ENCODE measurements at places on chromosomes 5 and 9.

DNA sequence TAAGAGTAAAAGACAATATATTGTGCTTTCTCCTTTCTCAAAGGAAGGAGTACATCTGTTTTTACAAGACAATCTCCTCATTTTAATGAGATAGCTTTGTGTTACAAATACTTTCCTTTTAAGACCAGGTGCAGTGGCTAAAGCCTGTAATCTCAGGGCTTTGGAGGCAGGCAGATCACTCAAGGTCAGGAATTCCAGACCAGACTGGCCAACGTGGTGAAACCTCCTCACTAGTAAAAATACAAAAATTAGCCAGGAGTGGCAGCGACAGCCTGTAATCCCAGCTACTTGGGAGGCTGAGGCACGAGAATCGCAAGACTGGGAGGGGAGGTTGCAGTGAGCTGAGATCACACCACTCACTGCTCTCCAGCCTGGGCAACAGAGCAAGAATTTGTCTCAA, 11.8 kb downstream of the TMEM161B start:
- no peak for DNase-seq

DNA sequence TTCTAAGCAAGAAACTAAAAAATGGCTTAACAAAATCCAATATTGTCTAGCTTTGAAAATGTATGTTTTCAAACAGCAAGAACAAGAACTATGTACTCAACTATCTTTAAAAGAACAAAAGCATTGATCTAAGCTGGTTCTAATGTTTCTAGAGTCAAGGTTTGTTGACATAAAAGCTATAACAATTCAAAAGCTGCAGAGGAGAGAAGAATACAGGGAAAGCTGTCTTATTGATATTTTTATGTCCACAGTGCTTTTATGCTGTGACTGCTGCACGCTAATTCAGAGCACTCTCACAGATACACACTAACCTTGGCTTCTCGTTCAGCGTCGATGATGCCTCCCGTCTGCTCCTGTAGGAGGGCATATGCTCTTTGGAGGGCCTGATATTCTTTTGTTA, 129.5 kb upstream of the DPYSL3 start:
- no peak for DNase-seq

- DNase-seq, result no peak
Measured at GRCh38 chr5:168600409-168600808, 21.2 kb upstream of the PANK3 start.

GRCh38 chr9:111730937-111731567, 63.7 kb downstream of the SHOC1 start:
- DNase-seq, result no peak

DNA sequence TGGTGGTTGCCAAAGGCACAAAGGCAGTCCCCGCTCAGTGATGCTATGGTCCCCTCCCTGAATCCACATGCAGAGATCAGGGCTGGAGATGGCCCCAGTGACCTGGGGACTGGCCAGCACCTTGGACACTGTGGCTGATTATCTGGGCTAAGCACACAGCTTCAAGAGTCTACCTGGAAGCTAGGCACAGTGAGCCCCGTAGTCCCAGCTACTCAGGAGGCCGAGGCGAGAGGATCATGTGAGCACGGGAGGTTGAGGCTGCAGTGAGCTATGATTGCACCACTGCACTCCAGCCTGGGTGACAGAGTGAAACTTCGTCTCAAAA, 8.3 kb upstream of the SCGB3A1 start:
- no peak for DNase-seq

DNA sequence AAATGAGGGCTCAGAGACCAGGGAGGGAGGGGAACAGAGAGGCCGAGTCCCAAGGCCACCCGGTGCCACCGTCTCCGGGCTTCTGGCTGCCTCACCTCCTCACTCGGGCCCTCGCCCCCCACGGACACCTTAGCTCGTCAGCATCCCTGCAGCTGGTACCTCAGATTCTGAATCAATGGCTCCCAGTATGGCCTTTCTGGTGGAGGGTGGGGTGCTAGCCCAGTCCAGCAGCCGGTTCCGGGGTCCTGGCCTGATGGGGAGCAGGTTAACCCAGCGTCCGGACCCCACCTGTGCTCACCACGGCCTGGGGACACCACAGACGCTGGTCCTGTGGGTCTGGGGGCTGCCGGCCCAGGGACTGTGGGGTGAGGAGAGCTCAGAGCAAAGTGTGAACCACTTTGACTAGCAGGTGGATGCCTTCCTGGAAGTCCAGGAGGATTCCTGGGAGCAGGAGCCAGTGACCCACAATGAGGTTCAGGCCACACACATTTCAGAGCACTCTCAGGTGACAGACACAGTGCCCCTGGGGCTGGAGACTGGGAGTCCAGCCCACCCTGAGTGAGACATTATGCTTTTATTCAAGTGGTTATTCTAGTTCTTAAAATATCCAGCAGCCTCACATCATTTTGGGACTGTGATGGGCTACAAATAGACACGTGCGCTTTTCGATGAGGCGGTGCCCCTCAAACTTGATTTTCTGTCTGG, 53.3 kb downstream of the AHRR start:
- DNase-seq, result no peak

DNA sequence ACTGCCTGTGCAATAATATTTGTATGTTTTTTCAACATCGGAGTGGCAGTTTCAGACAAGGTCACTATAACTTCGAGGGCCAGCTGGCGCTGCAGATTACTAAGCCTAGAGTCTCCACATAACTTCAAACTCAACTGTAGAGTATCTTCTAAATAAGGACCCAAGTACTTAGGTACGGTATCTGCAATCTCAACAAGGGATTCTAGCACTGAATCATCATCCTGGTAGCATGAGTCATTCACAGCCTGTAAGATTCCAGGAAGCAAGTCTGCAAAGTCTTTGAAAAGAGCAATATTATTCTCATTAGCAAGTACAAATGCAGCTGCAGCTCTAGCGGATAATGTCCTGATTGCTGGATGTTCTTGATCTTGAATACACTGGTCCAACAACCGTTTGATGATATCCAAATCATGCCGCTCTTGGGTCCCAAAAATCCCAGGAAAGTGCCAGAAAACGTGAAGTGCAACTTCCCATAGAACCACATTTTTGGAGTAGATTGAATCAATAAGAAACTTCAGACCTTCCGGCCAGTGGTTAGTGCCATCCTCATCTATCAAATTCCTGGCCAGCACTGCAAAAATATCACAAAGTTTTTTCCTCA, 654 bp downstream of the RANBP6 start:
- DNase-seq, result no peak

DNA sequence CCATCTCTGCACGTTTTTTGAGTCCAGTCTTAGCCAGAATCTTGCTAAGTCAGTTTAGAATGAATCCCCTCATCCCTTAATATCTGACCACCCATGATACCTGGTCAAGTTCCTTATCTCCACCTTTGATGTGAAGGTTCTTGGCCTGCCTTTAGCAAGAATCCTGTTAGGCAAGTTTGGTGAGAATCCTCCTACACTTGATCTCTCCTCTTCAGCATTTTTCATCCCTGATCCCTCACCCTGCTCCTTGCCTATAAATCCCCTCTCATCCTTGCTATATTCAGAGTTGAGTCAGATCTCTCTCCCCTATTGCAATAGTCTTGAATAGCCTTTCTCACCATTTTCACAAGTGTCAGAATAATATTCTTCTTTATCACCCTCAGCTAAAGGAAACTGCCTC, 31.0 kb downstream of the SMIM23 start:
- no peak for DNase-seq

DNA sequence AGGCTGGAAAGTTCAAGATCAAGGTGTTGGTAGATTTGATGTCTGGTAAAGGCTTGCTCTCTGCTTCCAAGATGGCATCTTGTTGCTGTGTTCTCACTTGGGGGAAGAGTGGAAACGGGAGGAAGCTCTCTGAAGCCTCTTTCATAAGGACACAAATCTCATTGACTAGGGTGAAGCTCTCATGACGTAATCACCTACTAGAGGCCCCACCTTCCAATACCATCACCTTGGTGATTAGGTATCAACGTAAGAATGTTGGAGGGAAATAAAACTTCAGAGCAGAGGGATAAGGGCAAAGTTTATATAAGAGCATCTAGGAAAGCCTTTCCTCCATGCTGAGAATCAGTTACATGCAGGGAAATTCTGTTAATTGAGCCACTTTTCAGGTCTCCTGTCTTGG, 15.4 kb upstream of the KLF9 start:
- DNase-seq, result no peak

DNA sequence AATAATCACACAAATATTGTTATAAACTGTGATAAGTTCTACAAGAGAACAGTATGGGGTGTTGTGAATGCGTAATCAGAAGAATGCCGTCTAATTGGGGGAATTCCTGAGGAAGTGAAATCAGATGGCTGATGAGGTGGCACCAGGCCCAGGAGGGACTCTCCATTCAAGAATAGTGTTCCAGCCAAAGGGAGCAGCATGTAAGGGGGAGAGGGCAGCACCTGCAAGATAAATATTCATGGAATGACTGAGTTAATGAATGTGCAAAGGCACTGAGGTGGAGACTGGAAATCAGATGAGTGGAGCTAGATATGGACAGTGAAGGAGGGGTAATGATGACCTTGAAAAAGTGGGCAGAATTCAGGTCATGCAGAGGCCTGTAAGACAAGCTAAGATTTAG, 250.6 kb downstream of the ARRDC3 start:
- DNase-seq, result no peak

DNA sequence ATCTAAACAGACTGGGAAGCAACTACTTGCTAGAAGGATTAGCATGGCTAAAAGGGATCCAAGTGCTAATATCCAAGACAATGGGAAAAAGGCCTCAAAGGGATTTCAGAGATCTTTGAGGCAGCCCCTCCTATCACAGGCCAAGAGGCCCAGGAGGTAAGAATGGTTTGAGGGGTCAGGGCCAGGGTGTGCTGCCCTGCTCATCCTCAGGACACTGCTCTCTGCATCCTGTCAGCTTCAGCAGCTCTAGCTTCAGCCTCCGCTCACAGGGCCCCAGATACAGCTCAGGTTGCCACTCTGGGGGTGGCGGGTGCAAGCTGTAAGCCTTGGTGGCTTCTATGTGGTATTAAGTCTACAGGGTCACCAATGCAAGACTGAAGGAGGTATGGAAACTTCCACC, 278.7 kb downstream of the PARP8 start:
- DNase-seq, result no peak

DNA sequence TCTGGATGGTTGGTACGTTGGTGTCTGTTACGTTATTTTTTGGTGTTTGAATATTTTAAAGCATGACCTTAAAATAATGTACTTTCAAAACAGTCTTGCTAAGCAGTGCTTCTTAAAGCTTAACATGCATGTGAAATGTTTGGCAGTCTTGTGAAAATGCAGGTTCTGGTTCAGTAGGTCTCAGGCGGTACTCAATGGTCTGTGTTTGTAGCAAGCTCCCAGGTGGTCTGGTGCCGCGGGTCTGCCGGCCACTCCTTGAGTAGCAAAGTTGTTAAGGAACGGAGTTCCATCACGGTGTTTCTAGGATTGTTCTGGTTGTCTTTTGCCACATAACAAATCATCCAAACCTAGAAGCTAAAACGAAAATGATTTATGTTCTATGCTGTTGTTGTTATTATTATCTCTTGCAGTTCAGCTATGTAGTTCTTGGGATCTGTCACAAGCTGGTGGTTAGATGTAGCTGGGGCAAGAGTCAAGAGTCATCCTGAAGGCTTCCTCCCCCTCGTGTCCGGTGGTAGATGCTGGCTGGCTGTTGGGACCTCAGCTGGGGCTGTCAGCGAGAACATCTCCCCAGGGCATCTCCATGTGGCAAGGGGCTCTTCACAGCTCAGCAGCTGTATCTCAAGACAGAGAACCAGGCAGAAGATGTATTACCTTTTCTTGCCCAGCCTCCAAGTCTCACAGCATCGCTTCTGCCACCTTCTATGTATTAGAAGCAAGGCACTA, 186.8 kb downstream of the PALM2AKAP2 start:
- DNase-seq, result no peak

GRCh38 chr5:59583151-59583809, 310.2 kb downstream of the PDE4D start:
- no peak for DNase-seq

GRCh38 chr5:56686337-56687195, 128.8 kb upstream of the MAP3K1 start:
- no peak for DNase-seq

GRCh38 chr5:154078272-154078671, 39.5 kb downstream of the MFAP3 start:
- DNase-seq, result no peak

GRCh38 chr5:58085800-58086199, 374.1 kb downstream of the PLK2 start:
- no peak for DNase-seq

- no peak for DNase-seq
Measured at GRCh38 chr9:72396247-72397091, 31.5 kb upstream of the ZFAND5 start.

- DNase-seq, result no peak
Measured at GRCh38 chr5:85017261-85017660, 632.6 kb upstream of the EDIL3 start.

All from activated T-helper 1 cell treated with anti-CD3 and anti-CD28 coated beads, Interleukin-2, amount 50 U/mL, for 16 hours (primary cell).